Activated CD4-positive, alpha-beta T cell treated with anti-CD3 and anti-CD28 coated beads for 4 hours (primary cell): ENCODE measurements at places on chromosomes 4 and X.

- DNase-seq: no peak
Measured at GRCh38 chr4:55543858-55544257, 2.9 kb downstream of the CLOCK start.

DNA sequence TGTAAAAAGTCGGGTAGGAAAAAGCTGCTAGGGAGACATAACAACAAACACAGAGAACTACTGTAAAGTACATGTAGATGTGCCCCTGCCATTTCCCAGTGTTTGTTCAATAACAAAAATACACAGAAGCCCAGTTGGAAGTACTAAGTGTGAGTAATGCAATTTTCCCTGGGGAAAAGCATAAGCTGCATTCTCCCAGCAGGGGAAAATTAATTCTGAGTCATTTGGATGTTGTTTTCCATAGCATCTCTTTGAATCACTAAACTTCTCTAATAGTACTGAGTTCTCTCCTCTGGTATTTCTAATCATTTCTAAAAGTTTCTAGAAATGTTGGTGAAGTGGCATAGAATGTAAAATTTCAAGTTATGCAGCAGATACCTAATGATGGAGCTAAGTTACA is 1114.9 kb downstream of the C4orf33 start:
- no peak for DNase-seq

DNA sequence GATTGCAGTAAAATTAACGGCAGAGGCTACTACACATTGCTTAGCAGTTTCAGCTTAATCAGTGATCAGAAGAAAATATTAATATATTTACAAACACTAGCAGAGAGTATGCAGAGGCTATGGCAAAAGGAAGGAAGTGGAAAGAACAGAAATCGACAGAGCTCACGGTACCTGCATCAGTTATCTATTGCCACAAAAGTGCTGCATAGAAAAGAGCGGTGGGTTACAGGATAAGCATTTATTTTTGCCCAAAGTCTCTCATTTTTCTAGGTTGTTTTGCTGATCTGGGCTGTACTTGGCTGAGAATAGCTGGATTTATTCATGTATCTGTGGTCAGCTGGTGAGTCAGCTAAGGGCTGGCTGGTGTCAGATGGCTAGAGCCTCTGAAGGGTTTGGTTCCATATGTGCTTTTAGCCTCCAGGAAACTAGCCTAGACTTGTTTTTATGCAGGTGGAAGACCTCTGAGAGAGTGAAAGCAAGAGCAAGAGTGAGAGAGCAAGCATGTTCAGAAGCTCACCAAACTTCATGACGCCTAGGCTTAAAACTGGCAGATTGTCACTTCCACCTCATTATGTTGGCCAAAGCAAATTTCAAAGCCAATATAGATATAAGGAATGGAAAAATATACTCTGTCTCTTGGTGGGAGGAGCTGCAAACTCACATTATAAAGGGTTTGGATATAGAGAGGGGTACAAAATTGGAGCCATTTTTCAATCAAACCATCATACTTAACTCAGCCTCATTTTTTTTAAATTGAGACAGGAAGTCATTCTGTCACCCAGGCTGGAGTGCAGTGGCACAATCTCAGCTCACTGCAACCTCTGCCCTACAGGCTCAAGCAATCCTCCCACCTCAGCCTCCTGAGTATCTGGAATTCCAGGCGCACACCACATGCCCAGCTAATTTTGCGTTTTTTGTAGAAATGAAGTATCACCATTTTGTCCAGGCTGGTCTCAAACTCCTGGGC is 153.2 kb upstream of the RPL34 start:
- no peak for DNase-seq

DNA sequence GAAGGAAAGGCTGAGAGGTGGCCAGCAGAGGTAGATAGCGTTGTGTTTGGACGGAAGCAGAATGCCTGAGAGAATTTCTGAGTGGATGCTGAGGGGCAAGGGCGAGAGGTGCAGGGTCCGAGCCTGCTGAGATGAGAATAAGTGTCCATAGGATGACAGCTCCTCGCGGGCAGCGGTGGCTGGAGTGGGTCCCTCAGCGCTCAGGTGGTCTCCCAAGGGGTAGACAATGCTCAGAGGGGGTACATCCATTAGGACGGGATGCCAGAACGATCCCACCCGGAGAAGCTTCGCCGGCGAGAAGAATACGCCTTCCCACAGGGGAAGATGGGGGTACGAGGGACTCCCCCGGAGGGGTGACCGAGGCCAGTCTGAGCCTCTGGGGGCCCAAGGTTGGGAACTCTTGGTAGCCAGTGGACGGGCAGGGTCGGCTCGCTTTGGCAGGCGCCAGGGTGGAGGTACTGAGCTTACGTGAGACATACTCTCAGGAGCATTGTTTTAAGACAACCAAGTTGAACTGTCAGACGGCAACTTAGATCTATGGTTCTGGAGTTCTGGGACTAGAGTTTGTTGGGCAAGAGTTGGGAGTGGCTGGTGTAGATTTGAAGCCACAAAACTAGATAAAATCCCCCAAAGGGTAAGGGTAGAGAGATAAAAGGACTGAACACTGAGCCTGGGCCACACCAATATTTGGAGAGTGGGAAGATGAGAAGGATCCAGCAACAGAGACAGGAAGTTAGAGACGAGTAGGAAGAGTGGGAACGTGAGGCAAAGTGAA is 15.8 kb downstream of the BRCC3 start:
- no peak for DNase-seq

- DNase-seq: no peak
Measured at GRCh38 chr4:184924516-184924915, 93.8 kb upstream of the HELT start.

- no peak for DNase-seq
Measured at GRCh38 chrX:30568136-30568535, 9.4 kb downstream of the TASL start.

- DNase-seq: no peak
Measured at GRCh38 chrX:2466876-2467656, 33.7 kb downstream of the DHRSX start.

DNA sequence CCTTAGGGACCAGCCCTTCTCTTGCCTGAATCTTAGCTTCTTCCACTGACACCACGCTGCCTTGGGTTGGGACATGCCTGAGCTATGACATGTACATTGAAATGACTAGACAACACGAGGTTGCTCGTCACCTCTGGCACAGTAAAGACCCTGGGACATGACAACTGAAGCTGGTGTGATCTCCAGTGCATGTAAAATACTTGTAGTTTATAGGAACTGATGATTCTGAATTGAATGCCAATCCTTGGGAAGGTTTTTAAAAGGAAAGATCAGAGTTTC is 100.7 kb upstream of the PGRMC2 start:
- DNase-seq: no peak

GRCh38 chr4:85398276-85398675 is 76.7 kb upstream of the ARHGAP24 start:
- DNase-seq: no peak

DNA sequence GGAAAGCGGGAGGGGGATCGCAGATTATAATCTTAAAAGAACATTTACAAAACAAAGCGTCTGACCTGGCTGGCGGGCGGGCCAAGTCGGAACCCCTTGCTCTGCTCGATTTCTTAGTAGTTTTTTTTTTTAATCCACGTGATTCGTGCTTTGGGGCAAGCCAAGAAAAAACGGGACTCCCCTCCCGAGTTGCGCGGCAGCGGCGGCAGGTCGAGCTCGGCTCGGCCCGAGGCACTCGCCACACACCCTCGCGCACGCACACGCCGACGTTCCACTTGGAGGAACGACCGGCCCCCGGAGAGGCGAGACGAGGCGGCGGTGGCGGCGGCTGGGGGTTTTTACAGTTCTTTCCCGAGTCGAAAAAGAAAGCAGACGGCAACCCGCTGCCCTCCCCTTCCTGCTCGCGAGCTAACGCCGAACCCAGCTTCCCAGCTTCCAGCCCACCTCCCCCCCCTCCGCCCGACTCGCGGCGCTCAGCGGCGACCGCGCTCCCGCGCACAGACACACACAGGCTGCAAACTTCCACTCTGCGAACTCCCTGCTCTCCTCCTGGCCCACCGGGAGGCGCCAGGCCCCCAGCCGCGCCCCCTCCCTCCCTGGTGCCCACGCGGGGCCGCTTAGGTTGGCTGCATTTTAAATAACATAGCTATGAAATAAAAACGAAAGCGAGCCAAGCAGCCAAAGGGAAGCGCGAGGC is 1.2 kb downstream of the BCOR start:
- peak; percentile 68 for DNase-seq

DNA sequence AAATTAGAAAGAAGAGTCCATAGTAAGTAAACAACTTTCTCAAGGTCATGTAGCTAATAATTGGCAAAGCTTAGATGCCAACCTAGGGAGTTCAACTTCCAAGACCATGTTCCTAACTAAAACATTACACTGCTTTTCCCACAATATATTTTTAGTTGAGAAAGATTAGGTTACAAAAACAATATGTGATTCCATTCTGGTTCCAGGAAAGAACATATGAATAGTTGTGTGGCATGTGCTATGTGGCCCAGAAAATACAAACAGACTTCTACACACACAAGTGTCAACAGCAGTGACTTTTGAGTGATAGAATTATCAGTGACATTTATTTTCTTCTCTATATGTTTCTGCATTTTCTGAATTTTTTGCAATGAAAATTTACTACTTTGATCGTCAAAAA is 62.7 kb upstream of the EDNRA start:
- no peak for DNase-seq

DNA sequence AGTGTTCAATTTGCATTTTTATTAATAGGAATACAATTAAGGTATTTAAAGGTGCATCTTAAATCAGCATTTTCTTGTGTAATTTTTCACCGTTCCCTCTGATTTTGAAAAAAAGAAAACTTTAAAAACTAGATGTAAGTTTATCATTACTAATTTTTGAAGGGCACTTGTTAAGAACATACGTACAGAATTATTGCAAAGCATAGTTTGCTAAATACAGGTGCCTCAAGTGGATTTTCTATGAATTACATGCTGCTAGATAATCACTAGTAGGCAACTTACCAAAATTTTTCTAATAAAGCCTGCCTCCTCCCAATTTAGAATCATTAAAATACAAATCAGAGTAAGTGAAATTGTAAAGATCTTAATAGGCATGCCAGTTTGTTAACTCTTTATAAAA is 8.5 kb downstream of the CNKSR2 start:
- DNase-seq: no peak

- no peak for DNase-seq
Measured at GRCh38 chr4:10765386-10765785, 80.8 kb upstream of the CLNK start.

- no peak for DNase-seq
Measured at GRCh38 chr4:44149282-44149681, 299.3 kb downstream of the KCTD8 start.

DNA sequence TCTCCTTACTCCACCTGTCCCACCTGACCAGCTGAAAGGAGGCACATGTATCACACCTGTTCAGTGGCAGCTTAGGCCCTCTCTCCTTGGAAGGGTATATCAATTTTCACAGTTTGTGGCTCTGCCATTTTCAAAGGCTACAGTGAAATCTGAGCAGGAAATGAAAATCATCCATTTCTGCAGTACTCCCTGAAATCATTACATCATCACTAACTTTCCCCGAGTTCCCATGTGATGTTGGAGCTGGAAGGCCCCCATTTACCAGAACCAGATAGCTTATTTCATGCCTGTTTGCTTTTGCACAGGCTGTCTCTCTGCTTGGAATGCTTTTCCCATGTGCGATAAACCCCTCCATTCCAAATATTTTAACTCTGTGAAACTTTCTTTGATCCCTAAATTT is 31.0 kb upstream of the STX18 start:
- DNase-seq: no peak

GRCh38 chr4:53476232-53477037 is 99.0 kb downstream of the FIP1L1 start:
- no peak for DNase-seq

DNA sequence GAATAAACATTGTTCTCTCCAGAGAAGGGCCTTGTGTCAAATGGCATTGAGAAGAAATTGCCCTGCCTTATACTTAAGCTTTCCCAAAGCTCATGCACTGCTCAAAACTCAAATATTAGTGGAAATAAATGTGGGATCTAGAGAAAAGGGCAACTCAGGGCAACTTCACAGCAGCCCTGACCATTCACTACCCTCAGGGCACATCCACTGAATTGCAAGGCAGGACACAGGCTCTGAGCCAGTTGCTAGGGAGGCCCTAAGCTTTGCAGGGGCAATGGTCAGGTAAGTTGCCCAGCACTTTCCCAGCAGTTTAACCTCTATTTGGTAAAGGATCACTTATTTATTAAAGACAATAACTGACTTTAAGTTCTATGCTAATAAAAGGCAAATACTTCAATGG is 255.3 kb upstream of the TEX13A start:
- no peak for DNase-seq

GRCh38 chr4:680551-680927 is 6.2 kb downstream of the MYL5 start:
- DNase-seq: no peak

DNA sequence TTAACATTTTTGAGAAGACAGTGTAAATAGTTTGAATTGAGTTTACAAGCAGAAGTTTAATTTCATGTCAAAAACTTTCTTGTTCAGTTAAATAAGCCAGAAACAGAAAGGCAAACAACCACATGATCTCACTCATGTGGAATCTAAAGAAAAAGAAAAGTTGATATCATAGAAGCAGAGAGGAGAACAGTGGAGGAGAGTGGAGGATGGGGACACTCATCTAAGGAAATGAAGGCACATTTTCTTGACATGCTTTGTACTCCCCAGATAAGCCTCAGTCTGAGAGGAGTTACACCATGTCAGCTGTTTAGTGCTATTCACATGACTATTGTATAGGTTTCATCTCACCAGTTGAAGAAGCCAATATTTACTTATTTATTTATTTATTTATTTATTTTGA is 13.5 kb downstream of the SNCA start:
- no peak for DNase-seq

DNA sequence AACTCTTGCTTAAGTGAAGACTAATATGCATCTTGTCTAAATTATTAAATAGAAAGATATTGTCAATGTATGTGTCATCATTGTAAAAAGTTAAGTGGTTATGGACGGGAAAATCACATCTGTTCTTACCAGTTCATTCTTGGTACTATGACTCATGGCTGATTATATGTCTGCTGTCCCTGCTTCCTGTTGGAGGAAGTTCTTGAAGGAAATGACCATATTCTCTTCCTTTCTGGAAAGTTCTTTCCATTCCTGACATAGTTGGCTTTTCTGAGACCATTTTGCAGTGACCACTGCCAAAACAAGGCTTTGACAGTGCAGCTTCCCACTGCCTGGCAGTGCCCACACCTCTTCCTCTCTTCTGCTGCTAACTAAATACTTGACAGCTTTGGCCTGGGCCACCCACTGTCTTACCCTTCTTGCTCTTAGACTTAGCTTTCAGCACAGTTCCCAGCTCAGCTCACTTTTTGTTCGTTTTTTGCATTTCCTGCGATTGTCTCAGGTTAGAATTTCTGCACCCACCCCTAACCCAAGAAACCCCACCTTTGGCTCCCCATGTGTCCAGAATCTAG is 13.2 kb upstream of the CLDN24 start:
- DNase-seq: no peak

- DNase-seq: no peak
Measured at GRCh38 chr4:162535121-162535520, 371.3 kb upstream of the FSTL5 start.

DNA sequence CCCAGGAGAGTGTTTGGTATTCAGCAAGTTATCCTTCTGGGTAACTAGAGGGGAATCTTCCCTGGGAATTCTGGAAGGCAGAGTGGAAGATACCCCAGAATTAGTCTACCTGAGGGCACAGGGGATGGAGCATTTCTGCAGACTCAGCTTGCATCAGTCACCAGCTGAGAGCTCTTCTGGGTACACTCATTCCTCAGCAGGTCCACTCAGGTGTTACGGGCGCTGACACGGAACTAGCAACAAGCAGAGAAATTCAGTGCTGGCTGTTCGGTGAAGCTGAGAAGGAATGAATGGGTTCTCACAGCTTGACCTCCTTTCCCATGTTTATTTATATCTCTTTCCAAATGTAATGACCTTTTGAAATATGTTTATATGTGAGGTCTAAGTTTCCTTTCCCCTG is 106.0 kb upstream of the PNPLA4 start:
- no peak for DNase-seq

GRCh38 chr4:1027915-1028238 is 16.5 kb downstream of the FGFRL1 start:
- no peak for DNase-seq
